Stimulated activated CD8-positive, alpha-beta memory T cell treated with anti-CD3 and anti-CD28 coated beads, Interleukin-2, amount 100 ng/mL, for 48 hours (primary cell): ENCODE measurements at places on chromosomes 16 and 17.

GRCh38 chr16:68343137-68343536, 32.3 kb downstream of the PRMT7 start:
- no peak for DNase-seq

- no peak for DNase-seq
Measured at GRCh38 chr16:78098087-78098486, 1.4 kb upstream of the WWOX start.

- no peak for DNase-seq
Measured at GRCh38 chr17:38465391-38466345, 37.4 kb downstream of the ARHGAP23 start.

GRCh38 chr17:48995304-48995973, 1.7 kb upstream of the IGF2BP1 start:
- DNase-seq, result no peak

GRCh38 chr17:61130330-61130729, 269.3 kb upstream of the TBX2 start:
- no peak for DNase-seq

DNA sequence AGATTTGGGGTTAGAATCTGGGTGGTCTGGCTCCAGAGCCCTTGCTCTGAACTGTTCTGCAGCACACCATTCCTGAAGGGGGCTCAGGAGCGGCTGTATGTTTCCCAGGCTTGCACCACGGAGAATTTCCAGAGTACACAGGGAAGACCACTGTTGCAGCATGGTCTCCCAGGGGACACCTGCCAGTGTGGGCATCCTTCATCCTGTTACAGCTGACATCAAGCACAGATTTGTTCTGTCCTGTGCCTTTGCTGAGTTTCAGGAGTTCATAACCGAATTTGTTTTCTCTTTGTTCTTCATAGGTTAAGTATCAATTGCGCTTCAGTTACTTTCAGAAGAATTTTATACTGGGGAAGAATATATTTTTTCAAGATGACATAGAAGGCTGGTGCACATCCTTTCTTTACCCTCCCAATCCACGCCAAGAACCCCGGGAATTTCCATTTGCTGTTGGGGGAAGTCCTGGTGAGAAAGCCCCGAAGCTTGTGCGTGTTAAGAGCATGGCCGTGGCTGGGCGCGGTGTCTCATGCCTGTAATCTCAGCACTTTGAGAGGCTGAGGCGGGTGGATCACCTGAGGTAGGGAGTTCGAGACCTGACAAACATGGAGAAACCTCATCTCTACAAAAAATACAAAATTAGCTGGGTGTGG, 26.3 kb upstream of the ABCA3 start:
- no peak for DNase-seq

DNA sequence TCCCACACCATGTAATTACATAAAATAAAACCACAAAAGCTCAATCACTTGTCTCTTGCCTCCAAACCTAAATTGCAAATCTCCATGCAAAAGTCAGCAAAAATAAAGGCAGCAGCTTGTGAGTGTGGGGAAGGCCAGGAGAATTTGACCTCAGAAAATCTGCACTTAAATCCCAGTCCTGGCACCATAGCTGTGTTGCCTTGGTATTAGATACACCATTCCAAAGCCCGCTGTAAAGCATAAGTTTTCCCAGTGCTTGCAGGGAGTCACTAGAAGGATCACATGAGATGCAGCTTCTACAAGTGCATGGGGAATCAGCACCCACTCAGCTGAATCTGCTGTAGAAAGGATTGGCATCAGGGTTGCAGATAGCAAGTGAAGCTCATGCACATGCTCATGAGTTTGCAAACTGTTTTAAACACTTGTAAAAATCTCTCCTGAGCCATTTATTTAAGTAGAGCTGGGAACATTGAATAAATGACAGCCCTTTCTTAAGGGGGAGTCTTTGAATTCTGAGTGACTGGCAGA, 495.0 kb upstream of the HSBP1 start:
- no peak for DNase-seq

DNA sequence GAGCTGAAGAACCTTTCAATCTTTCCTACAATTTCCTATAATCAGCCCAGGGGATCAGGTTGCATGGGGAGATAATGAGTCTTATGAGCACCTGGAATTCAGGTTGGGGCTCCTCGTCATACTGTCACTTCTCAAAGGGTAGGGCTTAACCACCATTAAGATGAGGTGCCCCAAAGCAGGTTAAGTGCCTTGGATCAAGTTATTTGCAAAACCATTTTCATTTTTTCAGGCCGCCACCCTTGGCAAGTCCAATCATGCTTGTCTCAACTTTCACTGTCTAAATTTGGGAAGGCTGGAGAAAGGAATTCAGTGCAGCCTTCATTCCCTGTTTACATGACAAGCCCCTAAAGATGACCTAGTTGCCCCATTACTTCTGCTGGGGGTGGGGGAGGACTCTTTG, 44.9 kb upstream of the TANGO6 start:
- no peak for DNase-seq

GRCh38 chr17:40910441-40910841, 25.4 kb upstream of the KRT20 start:
- DNase-seq, result no peak

DNA sequence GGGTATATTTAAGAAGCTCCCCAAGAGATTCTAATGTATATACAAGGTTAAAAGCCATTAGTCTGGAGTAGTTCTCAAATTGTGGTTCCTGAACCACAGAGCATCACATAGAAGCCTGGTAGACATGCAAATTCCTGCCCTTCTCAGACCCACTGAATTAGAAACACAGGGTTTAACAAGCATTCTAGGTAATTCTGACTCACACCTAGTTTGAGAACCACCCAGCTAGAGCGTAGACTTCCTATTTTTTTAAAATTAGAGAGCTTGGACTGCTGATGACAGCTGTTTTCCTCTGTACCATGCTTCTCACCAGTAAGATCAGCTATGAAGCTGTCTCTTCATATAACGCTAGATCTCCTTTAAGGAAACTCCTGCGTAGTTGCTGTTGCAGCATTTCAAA, 50.6 kb downstream of the HS3ST3B1 start:
- DNase-seq, result no peak

DNA sequence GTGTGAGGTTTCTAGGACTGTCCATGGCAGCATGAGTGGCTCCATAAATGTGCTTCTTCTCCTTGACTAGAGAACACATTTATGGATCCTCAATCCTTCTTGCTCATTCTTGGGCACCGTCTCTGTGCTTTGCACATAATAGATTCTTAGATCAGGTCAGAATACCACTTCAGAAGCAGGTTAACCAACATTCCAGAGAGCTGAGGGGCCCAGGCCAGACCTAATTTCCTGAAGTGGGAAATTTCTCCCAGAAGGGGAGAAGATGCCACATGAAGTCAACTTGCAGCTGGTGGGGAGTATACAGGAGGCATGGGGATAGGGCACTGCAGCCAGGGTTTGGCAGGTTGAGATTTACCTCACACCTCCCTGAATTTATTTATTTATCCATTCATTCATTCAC, 24.4 kb upstream of the VAT1L start:
- DNase-seq, result no peak

DNA sequence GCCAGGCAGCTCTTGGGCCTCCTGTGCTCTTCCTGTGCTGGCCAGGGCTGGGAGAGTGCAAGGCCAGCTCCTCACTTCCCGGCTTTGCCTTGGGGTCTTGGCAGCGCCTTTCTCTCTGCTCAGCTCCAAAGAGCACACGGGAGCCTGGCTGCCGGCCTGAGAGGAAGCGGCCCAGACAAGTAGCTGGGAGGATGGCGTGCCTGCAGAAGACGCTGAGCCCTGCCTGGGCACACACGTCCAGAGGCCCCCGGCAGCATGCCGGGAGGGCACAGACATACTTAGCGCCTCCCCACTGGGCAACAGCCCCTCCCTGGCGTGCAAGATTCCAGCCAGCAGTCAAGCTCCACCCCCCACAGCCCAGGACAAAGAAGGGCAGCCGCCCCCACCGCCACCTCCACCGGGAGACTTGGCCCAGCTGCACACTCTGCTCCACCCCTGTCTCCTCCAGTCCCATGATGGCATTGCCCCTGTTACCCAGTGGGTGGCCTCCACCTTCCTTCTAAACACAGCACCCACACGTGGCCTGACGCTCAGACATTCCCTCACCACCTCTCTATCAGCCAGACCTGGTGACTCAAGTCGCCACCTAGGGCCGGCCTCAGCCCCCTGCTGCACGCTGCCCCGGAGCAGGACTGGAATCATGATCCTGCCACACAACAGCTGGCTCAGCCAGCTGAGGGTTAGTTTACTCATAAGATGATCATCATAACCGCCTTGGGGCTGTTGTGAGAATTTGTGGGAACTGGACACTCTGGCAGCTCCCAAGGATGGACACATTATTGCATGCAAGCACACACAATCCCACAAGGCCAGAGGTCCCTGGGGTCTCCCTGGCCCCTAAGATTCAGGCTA, 12.4 kb downstream of the SGCA start:
- DNase-seq, result peak; percentile 30

GRCh38 chr17:16433514-16433913, 18.1 kb downstream of the TRPV2 start:
- no peak for DNase-seq

GRCh38 chr16:569445-570254, at the start of gene PIGQ:
PIGQ (plus strand) TSS chr16:569968; CDS start chr16:574075, 4,107 bp downstream.
- DNase-seq, result peak; percentile 48

GRCh38 chr17:69960755-69961154, 114.3 kb upstream of the KCNJ16 start:
- DNase-seq, result no peak

DNA sequence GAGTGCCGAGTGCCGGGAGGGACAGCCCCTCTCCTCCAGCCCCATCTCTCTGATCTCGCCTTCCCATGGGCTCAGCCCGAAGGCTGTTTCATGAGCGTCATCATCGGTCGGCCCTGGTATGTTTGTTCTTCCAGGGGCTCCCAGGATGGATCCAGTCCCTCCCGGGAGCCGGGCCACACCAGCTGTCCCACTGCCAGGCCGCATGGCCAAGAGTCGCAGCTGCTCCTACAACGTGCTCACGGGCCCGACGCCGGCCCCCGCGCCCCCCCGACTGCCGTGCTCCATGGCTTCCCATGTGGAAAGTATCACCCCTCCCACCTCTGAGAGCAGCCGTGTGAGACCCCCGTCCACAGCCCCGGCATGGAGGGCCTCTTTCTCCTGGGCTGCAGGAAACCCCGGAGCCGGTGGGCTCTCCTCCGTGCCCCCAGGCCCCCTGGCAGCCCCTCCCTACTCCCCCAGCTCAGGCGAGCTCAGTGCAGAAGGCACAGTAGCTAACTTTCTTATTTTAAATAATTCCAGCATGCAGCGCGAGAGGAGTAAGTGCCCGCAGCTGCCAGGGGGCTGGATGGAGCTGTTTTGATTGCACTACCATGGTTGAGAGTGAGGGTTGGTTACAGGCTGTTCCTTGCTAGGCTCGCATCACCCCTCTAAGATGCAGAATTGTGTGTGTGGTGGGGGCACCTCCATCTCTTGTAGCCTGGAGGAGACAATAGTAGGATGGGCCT, 26.6 kb upstream of the GSE1 start:
- DNase-seq, result no peak

- no peak for DNase-seq
Measured at GRCh38 chr16:90057738-90058173, 19.4 kb downstream of the PRDM7 start.

DNA sequence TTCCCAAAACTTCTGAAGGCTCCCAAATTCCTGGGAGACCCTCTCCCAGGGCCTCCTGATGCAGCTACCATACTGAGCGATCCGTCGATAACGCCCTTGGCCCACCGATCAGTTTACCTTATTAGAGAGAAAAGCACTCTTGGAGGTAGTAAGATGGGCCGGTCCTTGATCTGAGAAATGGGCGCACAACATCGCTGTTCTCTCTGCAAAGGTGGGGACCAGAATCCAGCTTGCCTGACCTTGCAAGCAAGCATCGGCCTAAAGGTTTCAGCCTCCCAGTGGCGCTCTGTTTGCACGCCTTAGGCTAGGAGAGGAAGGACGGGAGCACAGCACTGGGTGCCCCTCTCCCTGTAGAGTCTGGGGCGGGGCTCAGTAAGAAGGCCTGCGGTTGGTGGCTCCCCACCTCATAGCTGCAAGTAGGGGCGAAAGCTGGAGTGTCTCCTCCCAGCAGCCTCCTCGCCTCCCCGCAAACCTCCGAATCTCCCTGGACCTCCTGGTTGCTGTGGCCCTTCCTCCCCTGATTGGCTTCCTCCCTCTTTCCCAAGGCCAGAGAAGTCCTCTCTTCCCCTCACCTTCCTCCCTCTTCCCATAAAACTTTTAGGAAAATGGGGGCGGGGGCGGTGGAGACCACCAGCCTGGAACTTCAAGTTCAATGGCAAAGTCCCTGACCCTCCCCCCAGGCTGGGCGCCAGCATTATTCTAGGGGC, at the start of gene PRAC1:
Gene PRAC1, minus strand, starts transcription at position 318 of the 707 bp plus-strand sequence. Its CDS starts 126 bp downstream, at position 192.
- no peak for DNase-seq

DNA sequence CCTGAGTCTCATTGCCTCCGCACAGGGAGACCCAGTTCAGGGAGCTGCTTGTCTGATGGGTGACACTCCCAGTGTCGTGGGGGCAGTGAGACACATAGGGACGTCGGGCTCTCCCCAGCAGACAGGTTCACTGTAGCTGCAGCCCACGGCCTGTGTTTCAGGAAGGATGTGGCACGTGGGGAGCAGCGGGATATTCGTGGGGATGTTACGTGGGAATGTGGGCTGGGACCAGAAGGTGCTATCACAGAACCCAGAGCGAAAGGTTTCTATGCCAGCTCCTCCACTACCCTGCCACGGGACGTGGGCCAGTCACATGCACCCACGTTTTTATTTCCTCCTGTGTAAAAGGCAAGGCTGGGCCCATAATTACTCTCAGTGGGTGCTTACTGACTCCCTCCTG, 16.3 kb downstream of the CACNA1G start:
- no peak for DNase-seq

GRCh38 chr17:8447799-8448198, 12.1 kb downstream of the NDEL1 start:
- DNase-seq, result no peak
